Right renal cortex interstitium (tissue), 3 donors: ENCODE measurements at places on chromosomes 1 and 21. TPM values are rescaled to one million over a fixed set of nuclear protein-coding genes. Genes with fewer than 3 reads are reported as not detected.

EFNA4 gene
- 18.0 TPM for polyA plus RNA-seq

- no peak for DNase-seq
Observed at GRCh38 chr1:10610901-10611600, 136.3 kb downstream of the PEX14 start.

LCE1D gene
- polyA plus RNA-seq: not detected

- DNase-seq: no peak
Observed at GRCh38 chr1:240768979-240769378, 157.0 kb upstream of the GREM2 start.

MPZ gene
- polyA plus RNA-seq: 3.6 TPM

DNA sequence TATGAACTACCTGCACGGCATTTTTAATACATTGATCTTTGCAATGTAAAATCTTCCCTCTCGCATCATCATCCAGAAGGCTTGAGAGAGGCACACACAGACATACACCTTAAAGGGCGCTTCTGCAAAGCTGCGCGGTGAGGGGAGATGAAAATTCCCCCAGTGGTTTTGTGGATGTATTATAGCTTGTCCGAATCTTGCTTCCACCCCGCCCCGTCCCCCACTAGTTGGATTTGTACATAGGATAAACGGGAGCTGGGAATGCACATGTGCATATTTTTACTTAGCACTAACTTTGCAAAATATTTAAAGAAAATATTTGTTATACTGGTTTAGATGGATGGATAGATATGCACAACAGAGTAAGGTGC lies 542 bp upstream of the ASTN1 start:
- DNase-seq: no peak

GRCh38 chr1:115829947-115830346 lies 11.0 kb downstream of the NHLH2 start:
- no peak for DNase-seq
